Stimulated activated CD4-positive, alpha-beta T cell treated with anti-CD3 and anti-CD28 coated beads, Interleukin-1b, Interleukin-23, amount 100 ng/mL, for 24 hours (primary cell): ENCODE measurements at places on chromosomes 3 and 15.

- DNase-seq = no peak
Observed at GRCh38 chr3:127959873-127960272, 44.8 kb downstream of the KBTBD12 start.

GRCh38 chr3:60475096-60475495, 776.2 kb downstream of the FHIT start:
- no peak for DNase-seq

- no peak for DNase-seq
Observed at GRCh38 chr15:42608752-42609488, 33.5 kb downstream of the STARD9 start.

DNA sequence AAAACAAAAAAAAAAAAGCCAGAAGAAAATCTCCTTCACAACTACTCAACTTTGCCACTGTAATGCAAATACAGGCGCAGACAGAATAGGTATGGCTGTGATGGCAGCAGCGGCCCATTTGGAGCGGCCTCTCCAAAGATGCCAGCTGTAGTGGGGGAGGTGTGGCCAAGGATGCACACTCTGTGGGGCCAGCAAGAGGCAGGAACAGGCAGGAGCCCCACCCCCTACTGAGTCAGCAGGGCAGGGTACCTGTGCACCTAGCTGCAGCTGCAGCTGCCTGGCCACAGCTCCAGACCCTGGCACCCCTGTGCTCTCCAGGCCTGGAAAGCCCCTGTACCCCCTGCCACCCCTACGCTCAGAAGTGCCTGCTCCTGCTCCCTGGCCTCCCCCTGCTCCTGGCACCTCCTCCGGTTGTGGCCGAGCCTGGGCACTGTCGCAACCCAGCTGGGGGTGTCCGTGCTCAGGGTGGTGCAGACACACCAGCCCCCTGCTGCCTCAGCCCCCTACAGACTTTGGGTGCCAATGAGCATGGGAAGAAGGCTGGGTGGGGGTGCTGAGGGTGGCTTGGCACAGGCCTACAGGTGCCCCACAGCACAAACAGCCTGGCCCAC, 312.7 kb downstream of the ULK4 start:
- no peak for DNase-seq

- no peak for DNase-seq
Observed at GRCh38 chr3:173993299-173993698, 595.8 kb downstream of the NLGN1 start.

GRCh38 chr3:12508291-12508700, 24.0 kb downstream of the TSEN2 start:
- DNase-seq = no peak

- DNase-seq = no peak
Observed at GRCh38 chr3:79729096-79729495, 38.7 kb downstream of the ROBO1 start.

- no peak for DNase-seq
Observed at GRCh38 chr15:70257573-70258248, 160.0 kb upstream of the TLE3 start.

GRCh38 chr3:108134555-108134880, 43.7 kb upstream of the CD47 start:
- no peak for DNase-seq

DNA sequence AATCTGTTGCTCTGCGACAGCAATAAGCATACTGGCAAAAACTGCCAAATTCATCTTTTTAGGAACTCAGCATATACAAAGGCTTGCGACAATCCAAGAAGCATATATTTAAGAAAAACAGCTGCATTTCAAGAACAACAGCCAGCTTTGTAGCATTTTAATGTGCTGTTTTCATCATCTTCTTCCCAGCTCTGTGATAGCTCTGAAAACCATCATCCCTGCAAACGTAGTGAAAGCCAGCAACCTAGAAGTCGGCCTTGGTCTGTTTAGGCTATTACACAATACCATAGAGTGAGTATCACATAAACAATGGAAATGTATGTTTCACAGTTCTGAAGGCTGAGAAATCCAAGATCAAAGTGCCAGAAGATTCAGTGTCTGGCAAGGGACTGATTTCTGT, 187.5 kb downstream of the NAALADL2 start:
- no peak for DNase-seq

DNA sequence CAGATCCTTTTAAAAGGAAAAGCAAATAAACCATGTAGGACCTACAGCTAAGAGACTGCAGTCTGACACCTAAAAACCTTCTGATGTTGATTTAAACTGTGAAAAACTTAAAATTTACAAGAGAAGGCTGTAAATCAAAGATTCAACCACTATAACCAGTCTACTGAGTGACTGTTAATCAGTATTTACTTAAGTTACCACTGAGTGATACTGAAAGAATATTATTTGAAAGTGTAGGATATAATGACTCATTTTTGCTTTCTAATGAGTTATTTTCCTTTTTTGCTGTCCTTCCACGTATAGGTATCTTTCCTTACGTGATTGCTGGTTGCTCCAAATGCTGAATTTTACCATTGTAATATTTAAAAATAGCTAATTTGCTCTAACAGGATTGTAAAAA, 44.6 kb downstream of the RFX7 start:
- no peak for DNase-seq

DNA sequence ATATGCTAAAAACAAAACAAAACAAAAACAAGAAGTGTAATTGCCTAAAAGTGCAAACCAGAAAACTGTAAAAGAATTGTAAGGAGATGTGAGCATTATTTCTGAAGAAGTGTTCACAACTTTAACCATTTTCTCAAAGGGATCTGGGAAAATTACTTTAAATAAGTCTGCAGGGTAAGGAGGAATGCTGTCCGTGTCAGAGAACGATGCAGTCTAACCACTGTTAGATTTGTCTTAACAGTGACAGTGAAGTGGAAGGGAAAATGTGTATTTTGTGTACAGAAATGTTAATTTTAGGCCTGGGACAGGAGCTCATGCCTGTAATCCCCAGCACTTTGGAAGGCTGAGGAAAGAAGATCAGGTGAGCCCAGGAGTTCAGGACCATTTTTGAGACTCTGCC, 95.7 kb downstream of the DLG1 start:
- DNase-seq = no peak

- no peak for DNase-seq
Observed at GRCh38 chr3:133412183-133413132, 12.6 kb downstream of the BFSP2 start.

DNA sequence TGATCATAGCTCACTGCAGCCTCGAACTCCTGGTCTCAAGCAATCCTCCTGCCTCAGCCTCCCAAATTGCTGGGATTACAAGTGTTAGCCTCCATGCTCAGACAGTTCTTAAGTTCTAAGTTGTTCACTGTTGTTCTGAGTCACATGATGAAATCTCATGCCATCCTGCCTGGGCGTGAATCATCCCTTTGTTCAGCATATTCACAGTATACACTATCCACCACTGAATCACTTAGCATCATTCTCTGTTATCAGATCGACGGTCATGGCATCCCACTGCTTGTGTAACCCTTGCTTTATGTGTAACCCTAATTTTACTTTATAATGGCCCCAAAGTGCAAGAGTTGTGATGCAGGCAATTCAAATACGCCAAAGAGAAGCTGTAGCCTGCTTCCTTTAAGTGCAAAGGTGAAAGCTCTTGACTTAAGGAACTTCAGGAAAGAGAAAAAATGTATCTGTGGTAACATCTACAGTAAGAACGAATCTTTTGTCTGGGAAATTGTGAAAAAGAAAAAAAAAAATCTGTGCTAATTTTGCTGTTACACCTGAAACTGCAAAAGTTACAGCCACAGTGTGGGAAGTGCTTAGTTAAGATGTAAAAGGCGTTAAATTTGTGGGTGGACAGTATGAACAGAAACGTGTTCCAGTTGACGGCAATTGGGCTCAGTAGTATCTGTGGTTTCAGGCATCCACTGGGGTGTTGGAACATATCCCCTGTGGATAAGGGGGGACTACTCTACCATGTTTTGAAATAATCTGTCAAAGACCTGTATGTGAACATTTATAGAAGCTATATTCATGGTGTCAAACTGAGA, 80.6 kb downstream of the PCOLCE2 start:
- no peak for DNase-seq

GRCh38 chr3:36894914-36895313, 49.9 kb downstream of the TRANK1 start:
- no peak for DNase-seq
